ENCODE measurements at places on chromosomes 4 and X.

DNA sequence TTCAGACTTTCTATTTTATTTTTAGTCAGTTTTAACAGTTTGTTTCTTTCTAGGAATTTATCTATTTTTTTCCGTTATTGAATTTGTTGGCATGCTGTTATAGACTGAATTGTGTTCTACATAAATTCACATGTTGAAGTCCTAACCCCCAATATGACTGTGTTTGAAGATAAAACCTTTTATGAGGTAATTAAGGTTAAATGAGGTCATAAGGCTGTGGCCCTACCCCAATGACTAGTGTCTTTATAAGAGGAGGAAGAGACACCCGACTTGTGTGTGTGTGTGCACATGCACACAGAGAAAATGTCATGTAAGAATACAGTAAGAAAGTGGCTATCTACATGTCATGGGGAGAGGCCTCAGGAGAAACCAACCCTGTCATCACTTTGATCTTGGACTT lies 146.3 kb downstream of the BRWD3 start:
- no peaks in the 10 kb centered on the region for H3K36me3 ChIP-seq
- H3K27ac ChIP-seq, result no peak overlapping the region
- H3K27me3 ChIP-seq, result no peaks in the 10 kb centered on the region
- no peaks in the 10 kb centered on the region for H3K4me1 ChIP-seq

- H3K27me3 ChIP-seq, result no peaks in the 10 kb centered on the region
- no peaks in the 10 kb centered on the region for H3K36me3 ChIP-seq
- no peaks in the 10 kb centered on the region for H3K4me1 ChIP-seq
- no peak overlapping the region for H3K27ac ChIP-seq
- no peak for DNase-seq
Observed at GRCh38 chr4:110049951-110050925, 137.6 kb downstream of the EGF start.

DNA sequence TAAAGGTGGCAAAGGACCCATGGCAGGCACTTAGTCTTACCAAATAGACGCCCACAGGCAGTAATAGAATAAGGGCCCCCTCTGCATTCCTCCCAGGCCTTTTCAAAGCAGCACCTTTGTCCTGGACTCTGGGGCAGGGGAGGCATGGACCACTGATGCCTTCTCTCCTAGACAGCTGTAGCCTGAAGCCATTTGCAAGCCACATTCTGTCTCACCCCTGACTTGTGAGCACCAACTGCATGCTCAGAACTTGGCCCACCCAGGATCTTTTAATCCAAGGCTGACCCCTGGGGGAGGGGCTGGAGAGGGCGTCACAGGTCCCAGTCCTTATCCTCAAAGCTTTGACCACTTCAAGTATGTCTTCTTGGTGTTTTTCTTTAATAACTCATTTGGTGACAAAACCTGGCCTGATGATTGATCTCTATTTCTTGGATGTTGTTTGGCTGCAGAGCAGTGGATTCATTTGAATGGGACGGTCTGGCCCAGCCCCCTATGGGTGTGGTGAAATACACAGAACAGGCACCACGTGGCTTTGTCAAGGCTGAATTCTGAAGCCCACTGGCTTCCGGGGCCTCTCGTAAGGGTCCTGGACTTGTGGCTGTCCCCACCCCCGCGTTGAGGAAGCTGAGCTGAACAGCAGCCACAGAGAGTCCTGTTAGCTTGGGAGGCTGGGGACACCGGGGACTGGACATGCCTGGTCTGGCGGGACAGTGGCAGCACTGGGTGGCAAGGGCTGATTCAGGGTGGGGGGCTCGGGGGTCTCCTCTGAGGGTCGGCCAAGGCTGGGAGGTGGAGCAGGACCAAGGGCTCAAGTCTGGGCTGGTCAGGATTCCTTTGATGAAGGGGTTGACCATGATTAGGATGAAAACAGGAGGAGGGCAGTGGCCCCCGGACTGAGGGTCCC lies 36.6 kb downstream of the ADRA2C start:
- peaks cover under 1% of the 10 kb centered on the region for H3K27me3 ChIP-seq
- no peaks in the 10 kb centered on the region for H3K36me3 ChIP-seq
- H3K4me3 ChIP-seq, result no peak overlapping the region

GRCh38 chrX:154515090-154515965 lies 704 bp downstream of the FAM3A start:
- H3K4me1 ChIP-seq, result peaks cover 5% of the 10 kb centered on the region
- H3K27me3 ChIP-seq, result no peaks in the 10 kb centered on the region
- peak overlapping the region; percentile 50 for H3K4me3 ChIP-seq
- peaks cover 7% of the 10 kb centered on the region for H3K36me3 ChIP-seq
- DNase-seq, result no peak

DNA sequence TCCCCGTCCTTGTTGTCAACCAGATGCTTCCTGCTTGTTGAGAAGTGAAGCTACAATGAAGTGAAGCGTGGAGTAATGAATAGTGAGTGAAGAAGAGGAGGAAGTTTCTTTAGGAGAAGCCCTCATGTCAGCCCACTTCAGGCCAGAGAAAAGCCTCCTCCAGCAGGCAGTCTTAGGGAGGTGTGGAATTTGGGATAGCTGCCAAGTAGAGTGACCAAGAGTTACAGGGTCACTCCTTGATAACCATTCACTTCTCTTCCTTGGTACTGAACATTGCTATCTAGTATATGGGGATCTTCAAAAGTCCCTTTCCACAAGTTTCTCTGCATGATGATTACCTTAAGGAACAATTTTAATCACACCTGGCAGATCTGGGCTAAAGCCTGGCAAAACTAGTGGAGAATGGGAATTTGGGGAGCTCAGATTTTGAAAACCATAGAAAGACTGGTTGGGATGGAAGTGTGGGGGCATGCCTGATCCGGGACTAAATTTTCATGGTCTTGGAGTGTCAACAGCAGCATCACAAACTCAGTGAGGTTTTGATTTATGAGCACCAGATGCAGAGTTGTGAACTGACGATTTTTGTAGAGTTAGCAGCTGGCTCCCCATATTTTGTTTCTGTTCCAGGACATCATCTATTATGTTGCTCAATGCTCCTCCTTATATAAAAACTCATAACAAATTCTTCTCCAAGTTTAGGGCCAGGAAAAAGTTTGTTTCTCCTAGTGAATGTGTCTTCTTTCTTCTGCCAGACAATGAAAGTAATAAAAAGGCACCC lies 53.1 kb downstream of the IGSF1 start:
- H3K36me3 ChIP-seq, result no peaks in the 10 kb centered on the region
- H3K4me1 ChIP-seq, result no peaks in the 10 kb centered on the region
- DNase-seq, result no peak

DNA sequence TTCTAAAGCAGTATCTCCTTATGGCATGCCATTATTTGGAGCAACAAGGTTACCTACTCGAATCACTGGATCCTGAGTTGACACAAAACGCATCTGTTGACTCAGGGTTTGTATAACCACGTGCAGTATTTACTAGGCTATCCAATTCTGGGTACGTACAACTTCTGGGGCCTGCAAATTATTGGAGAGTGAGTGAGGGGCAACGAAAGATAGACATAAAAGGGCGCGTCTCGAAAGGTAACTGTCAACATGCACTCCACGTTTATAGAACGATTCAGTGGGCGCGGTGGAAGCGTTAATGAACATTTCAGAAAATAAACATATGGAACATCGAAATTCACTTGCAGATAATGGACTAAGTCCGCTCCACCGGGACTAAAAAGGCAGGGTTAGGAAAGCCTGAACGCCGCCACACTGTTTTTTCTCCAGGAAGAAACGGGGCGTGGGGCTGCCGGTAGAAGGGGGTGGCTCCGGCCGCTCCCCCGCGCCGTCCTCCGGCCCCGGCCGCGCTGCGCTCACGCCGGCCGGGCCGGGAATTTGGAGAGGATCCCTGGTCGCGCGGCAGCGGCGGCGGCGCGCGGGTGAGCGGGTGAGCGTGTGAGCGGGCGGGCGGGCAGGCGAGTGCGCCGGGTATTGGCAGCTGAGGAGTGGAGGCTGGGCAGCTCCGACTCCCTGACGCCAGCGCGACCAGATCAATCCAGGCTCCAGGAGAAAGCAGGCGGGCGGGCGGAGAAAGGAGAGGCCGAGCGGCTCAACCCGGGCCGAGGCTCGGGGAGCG lies at the start of gene SMAD1:
Gene SMAD1 (plus strand): TSS at position 690 of the 778 bp plus-strand sequence. CDS start 32,761 bp downstream, outside the sequence.
- H3K36me3 ChIP-seq, result no peaks in the 10 kb centered on the region
- H3K27ac ChIP-seq, result peak within 1 kb of the TSS; percentile 94
- peak; percentile 87 for DNase-seq
- H3K4me1 ChIP-seq, result no peaks in the 10 kb centered on the region
- peaks cover 82% of the 10 kb centered on the region for H3K27me3 ChIP-seq
- peak within 1 kb of the TSS; percentile 82 for H3K4me3 ChIP-seq

DNA sequence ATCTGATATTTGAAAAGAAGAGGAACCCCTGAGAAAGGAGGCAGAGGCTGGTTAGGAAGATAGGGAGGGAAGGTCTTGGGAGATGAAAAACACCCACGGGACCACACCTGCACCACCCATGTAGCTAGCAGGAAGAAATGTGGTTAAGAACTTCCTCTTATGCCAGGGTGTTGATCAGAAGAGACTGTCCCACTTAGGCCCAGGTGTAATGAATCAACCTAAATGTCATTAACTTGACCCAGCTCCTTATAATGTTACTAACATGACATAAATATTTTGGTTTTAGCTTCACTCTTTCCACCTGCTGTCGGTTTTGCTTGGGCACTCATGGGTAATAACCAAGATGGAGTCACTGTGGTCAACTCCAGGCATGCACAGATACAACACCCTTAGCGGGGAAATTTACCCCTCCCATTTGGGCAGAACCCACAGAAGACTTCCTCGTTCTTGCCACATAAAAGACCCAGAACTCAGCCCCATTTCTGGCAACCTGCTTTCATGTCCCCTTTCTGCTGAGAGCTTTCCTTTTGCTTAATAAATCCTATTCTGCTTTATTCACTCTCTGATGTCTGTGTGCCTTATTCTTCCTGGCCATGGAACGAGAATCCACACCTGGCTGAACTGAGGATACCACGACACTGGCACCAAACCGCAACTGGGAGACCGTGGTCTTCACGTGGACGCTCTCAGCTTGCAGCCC lies 46.8 kb downstream of the ZNF141 start:
- H3K4me3 ChIP-seq, result no peak overlapping the region
- H3K27ac ChIP-seq, result no peak overlapping the region
- DNase-seq, result no peak

- DNase-seq, result no peak
- H3K36me3 ChIP-seq, result no peaks in the 10 kb centered on the region
- no peaks in the 10 kb centered on the region for H3K27me3 ChIP-seq
- H3K4me1 ChIP-seq, result no peaks in the 10 kb centered on the region
Observed at GRCh38 chr4:114998316-114998715, 115.1 kb downstream of the NDST4 start.

GRCh38 chrX:24963823-24964222 lies 51.9 kb downstream of the ARX start:
- no peaks in the 10 kb centered on the region for H3K36me3 ChIP-seq
- H3K27me3 ChIP-seq, result no peaks in the 10 kb centered on the region
- DNase-seq, result no peak
- no peak overlapping the region for H3K27ac ChIP-seq

- H3K27me3 ChIP-seq, result no peaks in the 10 kb centered on the region
- H3K4me3 ChIP-seq, result no peak overlapping the region
- no peaks in the 10 kb centered on the region for H3K36me3 ChIP-seq
- H3K4me1 ChIP-seq, result peaks cover 8% of the 10 kb centered on the region
- no peak overlapping the region for H3K27ac ChIP-seq
Observed at GRCh38 chr4:159018062-159018629, 84.7 kb upstream of the RAPGEF2 start.
